Fibroblast of skin of back (primary cell): ENCODE measurements at places on chromosomes 7 and 10.

GRCh38 chr10:115024371-115024770, 68.8 kb upstream of the ATRNL1 start:
- DNase-seq = no peak

DNA sequence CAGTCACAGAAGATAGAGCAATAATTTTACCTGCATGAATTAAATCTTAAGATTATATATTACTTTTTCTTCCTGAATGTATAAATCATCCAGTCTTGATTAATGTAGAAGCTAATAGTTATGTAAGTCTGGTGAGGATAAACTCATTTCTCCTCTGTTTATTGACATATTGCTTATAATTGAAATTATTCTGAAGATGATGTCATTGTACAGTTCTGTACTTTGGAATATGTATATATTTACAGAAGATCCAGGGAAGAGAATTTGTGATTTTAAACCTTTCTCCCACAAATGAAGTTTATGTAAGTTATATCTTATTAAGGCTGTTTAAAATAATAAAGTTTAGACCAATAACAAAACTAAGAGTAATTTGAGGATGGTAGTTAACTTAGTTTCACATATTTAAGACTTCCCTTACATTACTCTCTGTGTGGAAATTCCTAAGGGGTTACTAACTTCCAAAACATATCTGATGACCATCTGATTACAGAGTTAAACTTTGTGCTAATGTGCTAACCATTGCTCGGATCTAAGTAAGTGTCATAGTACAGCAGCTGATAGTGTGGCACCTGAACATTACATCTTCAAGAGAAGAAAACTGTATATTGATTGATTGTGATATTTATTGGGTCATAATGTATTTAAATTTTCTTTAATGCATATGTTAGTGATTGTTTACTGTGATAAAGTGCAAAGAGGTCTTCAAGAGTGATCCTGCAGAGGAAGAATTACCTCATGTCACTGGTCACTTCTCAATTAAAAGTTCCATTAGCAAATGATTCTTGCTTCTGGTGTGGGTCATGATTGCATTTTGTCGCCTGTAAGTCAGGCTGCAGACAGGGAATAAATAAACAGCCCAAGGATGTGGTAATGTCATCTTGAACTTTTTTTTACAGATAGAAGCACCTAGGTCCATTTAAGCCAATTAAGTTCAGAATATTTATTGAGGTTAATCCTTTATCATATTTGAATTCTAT, 96.9 kb downstream of the UBE3C start:
- peak; percentile 75 for DNase-seq

- peak; percentile 94 for DNase-seq
Observed at GRCh38 chr7:121504482-121504881, 108.4 kb upstream of the FAM3C start.

GRCh38 chr7:101163279-101164070, 1.9 kb downstream of the VGF start:
- DNase-seq = no peak

- no peak for DNase-seq
Observed at GRCh38 chr7:64559206-64559605, 3.7 kb downstream of the ZNF680 start.

DNA sequence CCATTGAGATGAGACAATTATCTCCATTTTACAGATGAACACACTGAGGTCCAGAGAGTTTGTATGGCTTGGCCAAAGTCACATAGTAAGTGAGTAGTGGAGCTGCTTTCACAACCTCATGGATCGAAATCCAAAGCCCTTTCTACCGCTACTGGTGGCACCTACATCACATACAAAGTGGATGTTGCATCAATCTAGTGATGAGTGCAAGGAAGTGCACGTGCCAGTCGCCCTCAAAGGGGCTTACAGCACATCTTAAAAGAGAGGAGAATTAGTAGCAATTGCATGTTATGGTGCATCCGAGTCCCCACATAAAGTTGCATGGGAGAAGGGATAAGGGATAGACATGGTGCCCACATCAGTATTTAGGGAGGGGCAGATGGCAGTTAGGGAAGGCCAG, 31.0 kb upstream of the GPR26 start:
- no peak for DNase-seq

DNA sequence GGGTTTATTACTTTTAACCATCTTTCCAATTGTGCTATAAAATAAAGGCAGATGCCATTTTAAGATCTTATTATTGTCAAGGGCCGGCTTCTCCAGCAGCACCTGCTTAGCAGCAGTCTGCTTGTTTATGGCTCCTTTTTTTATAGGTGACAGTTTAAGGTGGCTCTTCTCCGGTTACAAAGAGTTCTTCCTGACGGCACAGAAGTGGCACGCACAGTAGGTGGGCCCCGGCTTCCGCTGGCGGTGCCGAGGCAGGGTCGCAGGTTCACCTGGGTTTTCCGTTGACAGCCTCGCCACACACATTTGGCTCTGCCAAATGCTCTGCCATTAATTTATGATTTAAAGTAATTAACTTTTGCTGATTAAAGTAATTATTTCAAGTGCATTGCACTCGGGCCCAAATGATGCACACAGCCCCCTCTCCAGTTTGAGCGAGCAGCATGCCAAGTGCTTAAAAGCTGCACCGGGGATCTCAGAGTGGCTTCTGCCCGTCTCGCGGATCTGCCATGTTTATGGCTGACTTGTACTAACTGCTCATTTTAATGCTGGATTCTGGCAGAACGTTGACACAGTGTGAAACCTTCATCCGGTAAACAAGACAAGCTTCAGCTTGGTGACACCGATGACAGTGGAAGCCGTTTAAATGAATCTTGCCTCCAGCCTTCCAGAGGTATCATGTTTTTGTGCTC, 355.1 kb upstream of the MKI67 start:
- no peak for DNase-seq
